ENCODE measurements at places on chromosomes 5 and 9.

GRCh38 chr9:137333016-137333671, 31.1 kb upstream of the NRARP start:
- no peak for DNase-seq

- DNase-seq: no peak
Measured at GRCh38 chr9:123710299-123710698, 219.6 kb downstream of the DENND1A start.

DNA sequence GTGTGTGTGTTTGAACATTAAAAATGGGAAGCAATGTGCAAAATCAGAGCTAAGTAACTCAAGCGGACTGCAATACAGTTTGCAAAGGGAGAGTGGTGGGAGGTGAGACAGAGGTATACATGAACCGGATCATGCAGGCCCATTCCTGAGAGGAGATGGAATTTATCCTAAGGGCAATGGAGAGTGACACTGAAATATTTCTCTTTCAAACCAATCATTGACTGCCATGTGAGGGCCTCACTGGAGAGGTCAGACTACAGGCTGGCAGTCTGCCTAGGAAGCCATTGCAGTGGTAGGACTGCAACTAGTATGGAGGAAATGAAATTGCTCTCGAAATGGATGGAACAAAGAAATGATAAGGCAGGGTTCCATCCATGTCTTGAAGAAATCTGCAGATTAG, 34.8 kb downstream of the TNFSF15 start:
- DNase-seq: no peak

GRCh38 chr9:128836509-128837145, 7.0 kb upstream of the SPOUT1 start:
- no peak for DNase-seq

GRCh38 chr9:114153761-114154599, 1.4 kb upstream of the COL27A1 start:
- DNase-seq: no peak

- DNase-seq: no peak
Measured at GRCh38 chr5:115601701-115602590, at the start of gene TICAM2. TICAM2 (minus strand) TSS chr5:115602479; CDS start chr5:115581256, 21,223 bp downstream.

- no peak for DNase-seq
Measured at GRCh38 chr9:130237076-130237475, 28.5 kb upstream of the HMCN2 start.

DNA sequence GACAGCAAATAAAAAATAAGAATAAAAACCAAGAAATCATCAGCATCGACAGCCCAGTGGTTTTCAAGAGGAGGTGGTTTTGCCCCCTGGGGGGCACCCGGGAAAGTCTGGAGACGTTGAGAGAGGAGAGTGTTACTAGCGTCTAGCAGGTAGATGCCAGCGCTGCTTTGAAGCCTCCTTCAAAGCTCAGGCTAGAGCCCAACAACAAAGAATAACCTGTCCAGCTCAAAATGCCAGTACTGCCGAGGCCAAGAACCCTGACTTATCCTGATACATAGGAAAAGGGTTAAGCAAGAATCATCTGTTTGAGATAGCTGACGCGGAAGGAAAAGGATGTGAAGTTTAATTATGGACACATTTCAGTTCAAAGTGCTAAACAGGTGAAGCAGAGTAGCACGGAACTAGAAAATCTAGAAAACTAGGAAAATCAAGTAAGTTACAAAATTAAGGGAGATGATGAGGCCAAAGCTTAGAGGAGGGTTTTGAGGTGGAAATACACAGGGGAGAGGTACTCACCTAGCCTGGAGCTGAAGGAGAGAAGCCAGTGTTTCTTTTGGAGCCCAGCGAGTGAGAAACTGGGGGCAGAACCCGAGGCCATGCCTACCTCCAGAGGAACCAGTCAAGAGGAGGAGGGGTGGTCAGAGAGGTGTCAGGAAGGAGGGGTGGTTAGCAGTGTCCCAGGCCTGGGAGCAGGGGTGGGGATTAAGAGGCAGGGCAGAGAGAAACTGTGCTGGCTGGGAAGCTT, 121.0 kb upstream of the RETREG1 start:
- no peak for DNase-seq

- no peak for DNase-seq
Measured at GRCh38 chr5:173604141-173604540, 12.3 kb downstream of the BOD1 start.

- no peak for DNase-seq
Measured at GRCh38 chr9:72203205-72203803, 54.1 kb downstream of the GDA start.

DNA sequence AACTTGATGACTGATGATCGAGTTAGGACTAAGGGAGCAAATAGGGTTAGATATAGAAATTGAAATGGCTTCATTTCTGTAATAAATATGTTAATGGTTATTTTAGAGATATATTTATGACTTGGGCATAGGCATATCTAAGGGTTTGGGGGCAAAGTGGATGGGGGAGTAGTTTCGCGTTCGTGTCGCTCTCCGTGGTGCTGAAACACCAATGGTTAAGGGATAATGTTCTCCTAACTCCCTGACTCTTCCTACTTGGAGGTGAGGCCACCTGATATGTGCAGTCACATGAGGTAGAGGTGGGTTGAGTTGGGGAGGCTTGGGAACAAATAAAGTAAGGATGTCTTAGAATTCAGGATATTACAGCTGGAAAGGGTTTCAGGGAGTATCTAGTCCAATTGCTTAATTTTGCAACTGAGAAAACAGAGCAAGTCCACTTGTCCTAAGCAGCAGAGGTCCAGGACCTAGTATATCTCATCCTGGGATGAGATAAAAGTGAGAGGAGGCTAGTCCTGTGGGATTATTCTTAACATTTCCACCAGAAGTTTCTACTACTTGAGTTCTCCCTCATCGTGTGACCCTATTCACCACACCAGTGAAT, 44.0 kb upstream of the MAP1B start:
- DNase-seq: no peak

GRCh38 chr5:170296036-170296934, 1.3 kb downstream of the LCP2 start:
- no peak for DNase-seq

GRCh38 chr9:109411069-109411761, 86.9 kb downstream of the PTPN3 start:
- no peak for DNase-seq

DNA sequence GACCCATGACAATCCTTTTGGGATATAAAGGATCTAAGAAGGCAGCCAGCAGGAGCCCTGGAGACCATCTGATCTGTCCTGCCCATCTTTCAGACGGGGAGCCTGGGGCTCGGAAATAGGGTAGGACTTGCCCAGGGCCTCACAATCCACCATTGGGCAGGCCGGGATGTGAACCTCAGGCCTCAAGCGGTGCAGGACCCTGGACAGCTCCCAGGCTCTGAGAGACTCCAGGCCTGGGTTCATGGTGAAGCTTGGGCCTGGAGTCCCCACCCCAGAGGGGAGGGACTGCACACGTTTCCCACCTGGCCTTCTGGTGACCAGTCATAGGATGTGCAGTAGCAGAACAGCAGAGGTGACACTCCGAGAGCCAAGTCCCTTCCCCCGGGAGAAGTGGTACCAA, 36.6 kb upstream of the RAPGEF1 start:
- DNase-seq: no peak

- no peak for DNase-seq
Measured at GRCh38 chr5:116577064-116577788, 2.6 kb upstream of the SEMA6A start.

DNA sequence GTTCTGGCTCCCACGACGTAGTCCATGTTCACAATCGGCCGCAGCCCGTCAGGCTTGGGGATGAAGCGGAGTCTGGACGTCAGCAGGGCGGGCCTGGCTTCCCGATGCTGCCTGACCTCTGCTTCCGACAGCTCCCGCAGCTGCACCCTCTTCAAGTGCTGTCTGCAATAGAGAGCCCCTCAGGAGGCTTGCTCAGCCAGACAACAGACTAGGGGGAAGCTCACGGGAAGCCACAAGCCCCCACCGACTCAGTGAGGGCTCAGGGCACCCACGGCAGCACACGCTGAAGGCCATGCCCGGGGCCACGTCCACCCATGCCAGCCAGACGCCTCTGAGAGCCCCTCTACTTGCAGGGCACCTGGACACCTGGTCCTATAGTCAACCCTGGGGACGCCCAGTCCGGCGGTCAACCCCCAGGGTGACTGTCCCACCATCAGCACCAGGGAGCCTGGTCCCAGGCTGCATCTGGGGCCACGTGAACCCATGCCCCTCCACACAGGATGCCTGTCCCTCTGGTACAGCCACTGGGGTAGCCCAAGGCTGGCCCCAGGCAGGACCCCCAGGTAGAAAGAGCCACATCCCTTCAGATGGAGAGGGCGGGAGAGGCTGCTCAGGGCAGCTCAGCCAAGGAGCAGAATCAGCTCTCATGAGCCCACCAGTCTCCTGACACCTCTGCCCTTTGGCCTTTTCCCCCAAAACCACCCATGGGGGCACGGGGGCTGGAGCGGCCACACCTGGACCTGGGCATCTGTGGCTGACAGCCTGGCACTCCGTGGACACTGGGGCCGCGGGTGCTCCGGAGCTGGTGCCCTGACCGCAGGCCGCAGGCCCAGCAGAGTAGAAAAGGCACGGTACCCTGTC, 14.5 kb downstream of the TERT start:
- DNase-seq: no peak
